ENCODE measurements at places on chromosomes 2 and 18. TPM values are rescaled to one million over a fixed set of nuclear protein-coding genes. Genes with fewer than 3 reads are reported as not detected.

- no peak overlapping the region for H3K4me3 ChIP-seq
- H3K27me3 ChIP-seq = no peaks in the 10 kb centered on the region
- H3K36me3 ChIP-seq = no peaks in the 10 kb centered on the region
- no peaks in the 10 kb centered on the region for H3K4me1 ChIP-seq
- no peak overlapping the region for H3K27ac ChIP-seq
- no peak for DNase-seq
Measured at GRCh38 chr2:199019898-199020507, 437.7 kb downstream of the SATB2 start.

The RNF103 gene
- 45.6 TPM for total RNA-seq

The CCDC141 gene
- 3.1 TPM for total RNA-seq

The DNER gene
- 10.0 TPM for total RNA-seq

GRCh38 chr18:45976974-45977373 lies 9.8 kb upstream of the EPG5 start:
- H3K27me3 ChIP-seq = no peaks in the 10 kb centered on the region
- no peak for DNase-seq
- H3K4me3 ChIP-seq = no peak overlapping the region
- H3K27ac ChIP-seq = no peak overlapping the region
- H3K36me3 ChIP-seq = no peaks in the 10 kb centered on the region

DNA sequence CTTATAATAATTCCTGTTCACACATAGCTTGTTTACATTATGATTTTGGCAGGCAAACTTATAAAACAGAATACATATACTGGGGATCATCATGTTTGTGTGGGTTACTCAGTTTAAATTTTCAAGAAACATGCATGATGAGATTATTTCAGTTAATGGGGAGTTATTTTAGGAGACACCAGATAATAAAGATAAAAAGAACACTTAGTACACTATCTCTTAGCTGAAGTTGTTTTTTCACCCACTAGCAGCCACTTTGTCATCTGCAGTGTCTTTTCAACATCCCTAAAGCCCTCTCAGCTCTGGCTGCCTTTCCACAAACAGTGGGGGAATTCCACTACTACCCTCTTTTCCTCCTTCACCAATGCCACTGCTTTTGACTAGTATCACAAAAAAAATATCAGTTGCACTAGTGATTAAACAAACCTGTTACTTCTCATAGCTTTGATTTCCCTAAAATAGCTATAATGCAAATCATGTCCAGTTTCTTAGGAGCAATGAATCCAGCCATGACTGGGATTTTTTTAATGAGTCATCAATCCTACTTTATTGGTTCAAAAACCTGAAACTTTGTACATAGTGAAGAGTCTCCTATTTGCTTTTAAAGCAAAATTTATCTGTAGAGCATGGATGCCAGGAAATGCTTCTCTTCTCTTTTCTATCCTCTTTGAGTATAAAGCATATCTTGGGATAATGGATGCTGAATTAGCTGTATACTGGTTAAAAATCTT lies 156.7 kb upstream of the TFPI start:
- H3K36me3 ChIP-seq = no peaks in the 10 kb centered on the region
- no peak for DNase-seq
- H3K27ac ChIP-seq = no peak overlapping the region
- H3K4me3 ChIP-seq = no peak overlapping the region
